ENCODE measurements at places on chromosomes 4 and X. TPM values are rescaled to one million over a fixed set of nuclear protein-coding genes. Genes with fewer than 3 reads are reported as not detected.

GRCh38 chrX:12308420-12308819 lies 170.1 kb downstream of the FRMPD4 start:
- DNase-seq: peak; percentile 28

DNA sequence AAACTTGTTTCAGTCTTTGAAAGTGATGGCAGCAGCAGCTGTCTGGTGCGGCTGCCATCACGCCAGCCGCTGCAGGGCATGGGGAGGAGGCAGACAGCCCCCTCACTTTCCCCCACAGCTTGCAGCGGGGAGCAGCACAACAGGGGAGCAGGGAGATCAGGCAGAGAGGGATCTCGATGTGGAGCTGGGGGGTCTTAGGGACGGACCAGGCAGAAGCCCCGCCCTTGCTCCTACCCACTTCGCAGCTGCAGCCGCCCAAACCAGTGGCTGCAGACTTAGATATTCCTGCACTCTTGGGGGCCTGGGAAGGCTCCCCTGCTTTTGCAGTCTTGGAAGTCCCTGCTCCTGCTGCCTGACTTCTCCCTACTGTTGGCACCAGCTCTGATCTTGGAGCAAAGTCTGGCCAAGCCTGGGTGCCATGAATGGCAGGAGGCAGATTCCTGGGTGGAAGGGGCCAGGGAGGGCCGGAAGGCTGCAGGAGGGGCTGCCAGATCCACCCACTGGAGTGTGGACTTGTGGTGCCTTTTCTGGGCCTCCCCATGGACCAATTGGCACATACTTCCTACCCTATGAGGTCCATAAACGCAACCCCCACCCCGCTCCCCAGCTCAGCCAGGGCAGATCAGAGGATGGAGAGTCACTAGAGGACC lies 14.0 kb upstream of the MFAP3L start:
- DNase-seq: no peak

GRCh38 chr4:189113389-189113888 lies 827.2 kb upstream of the FRG1 start:
- no peak for DNase-seq

DNA sequence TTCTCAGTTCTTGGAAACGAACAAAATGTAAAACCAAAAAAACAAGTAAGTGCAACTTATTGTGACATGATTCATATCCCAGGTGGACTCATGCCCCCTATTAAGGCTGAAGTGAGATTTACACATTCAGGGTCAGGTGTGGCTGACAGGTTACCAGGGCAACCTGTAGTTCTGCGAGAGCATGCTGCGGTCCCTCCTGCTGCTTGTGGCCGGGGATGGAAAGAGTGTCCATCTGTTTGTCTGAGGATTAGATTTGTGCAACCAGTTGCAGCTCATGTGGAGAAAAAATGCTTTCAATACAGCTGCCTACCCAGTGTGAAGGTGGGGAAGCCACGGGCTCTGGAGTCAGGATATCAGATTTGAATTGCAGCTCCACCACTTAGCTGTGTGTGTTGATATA lies 78.8 kb downstream of the FAM184B start:
- peak; percentile 82 for DNase-seq

DNA sequence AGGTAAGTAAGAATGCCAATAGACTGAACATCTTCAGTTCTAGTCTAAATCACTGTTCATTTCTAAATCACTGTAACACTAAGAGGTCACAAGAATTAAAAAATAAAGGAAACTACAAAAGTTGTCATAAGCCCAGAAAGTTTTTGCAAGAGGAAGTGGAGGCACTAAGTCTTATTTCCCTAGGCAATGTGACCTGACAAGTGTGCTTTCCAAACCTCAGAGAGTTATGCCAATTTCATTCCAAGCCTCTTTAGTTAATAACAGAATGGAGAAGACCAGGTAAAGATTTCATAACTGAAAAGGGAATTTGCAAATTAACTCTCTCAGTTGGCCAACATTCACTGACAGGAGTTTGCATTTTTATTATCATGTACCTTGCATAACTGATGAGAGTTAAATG lies 40.5 kb downstream of the BBS12 start:
- DNase-seq: no peak

- no peak for DNase-seq
Observed at GRCh38 chrX:14064626-14065432, 35.1 kb upstream of the GEMIN8 start.

DNA sequence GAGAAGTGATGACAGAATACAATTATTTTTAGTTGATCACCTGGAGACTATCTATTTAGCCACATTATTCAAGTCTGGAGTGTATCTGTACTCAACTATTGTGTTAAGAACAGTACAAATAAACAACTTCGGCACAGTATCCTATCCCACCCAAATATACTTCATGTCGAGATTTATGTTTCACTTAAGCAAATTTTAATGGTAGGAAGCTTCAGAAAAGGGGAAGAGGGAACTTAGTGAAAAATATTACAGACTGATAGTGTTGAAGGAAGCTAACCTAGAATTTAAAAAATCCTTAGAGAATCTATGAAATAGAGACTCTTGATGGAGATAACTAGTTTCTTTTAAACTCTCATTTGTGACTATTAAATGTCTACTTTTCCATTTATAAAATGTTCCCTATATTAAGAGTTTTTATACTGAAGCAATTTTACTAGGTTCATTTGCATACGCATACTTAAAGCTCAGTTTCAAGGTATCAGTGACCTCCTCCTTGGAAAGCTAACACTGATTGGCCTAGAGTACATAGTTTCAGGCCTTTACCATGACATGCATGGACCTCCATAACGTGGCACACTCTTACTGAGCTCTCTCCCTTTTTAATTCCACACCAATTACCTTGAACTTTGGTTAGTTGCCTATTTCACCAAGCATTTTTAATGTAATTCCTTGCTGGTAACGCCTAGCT lies 197.7 kb downstream of the CAMK2D start:
- no peak for DNase-seq

DNA sequence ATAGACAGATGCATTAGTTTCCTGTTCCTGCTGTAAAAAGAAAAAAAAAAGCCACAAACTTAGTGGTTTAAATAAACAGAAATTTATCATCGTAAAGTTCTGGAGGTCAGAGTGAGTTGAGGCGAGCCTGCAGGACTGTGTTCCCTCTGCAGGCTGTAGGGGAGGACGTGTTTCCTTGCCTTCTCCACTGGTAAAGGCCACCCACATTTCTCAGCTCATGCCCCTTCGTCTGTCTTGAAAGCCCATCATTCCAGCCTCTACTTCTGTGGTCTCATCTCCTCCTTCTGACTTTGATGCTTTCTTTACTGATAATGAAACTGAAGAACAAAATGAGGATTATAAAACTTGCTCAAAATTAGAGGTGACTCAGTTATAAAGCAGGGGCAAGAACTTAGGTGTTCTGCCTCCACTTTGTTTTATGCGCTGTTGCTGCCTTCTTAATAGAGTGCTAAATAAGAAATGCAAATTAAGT lies 143.0 kb downstream of the STIM2 start:
- DNase-seq: no peak

- DNase-seq: peak; percentile 37
Observed at GRCh38 chrX:106726485-106727437, at the start of gene RNF128. RNF128 (plus strand) TSS chrX:106726701; CDS start chrX:106726914, 213 bp downstream.

DNA sequence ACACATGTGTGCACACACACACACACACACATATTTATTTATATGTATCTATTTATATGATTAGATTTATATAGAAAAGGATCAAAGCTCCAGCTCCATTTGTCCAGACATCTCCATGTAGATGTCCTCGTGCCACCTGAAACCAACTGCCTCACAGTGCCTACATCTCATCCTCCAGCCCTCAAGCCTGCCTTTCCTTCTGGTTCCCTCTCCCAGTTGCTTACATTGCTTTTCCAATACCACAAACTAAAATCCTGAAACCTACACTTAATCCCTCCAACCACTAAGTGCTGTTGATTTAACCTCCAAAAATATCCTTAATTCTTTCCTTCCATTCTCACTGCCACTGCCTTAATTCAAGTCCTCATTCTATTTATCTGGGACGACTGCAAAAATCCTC lies 51.4 kb downstream of the STBD1 start:
- DNase-seq: no peak

- no peak for DNase-seq
Observed at GRCh38 chrX:124392794-124393193, 46.4 kb downstream of the SH2D1A start.

DNA sequence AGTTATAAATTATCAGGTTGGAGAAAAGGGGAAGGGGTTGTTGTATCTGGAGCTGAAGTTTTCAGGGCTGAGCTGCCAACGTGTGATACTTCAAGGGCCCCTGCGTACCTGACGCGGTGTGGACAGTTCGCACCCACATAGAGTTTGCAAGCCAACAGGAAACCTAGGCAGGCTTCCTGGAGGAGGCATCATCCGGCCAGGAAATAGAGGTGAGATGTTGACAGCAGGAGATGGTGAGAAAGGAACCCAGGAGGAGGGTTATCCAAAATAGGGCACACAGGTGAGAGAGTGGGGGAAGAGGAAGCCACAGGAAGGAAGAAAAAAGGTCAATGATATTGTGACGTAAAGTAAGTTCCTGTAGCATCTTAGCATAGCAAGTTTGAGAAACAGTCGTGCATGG lies 127.2 kb downstream of the DHRSX start:
- DNase-seq: no peak

DNA sequence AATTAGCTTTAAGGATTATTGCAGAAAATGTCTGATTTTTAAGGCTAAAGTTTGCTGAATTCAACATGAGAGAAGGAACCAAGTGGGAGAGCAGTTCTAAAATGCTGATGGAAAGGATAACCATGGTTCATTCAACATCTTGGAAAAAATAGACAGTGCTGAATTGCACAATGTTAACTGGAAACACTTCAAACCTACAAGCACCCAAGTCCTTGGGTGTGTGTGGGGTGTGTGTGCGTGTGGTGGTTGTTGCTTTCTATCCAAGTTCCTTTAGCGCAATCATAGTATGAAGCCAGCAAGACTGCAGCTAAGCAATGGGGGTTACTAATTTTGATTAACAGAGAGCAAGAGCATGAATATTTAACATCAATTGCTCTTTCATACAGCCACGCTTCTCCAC lies 29.3 kb upstream of the SCOC start:
- DNase-seq: no peak

- DNase-seq: peak; percentile 3
Observed at GRCh38 chrX:46327566-46328115, 217.6 kb downstream of the ZNF674 start.

GRCh38 chrX:20019672-20020365 lies 29.0 kb upstream of the BCLAF3 start:
- no peak for DNase-seq

DNA sequence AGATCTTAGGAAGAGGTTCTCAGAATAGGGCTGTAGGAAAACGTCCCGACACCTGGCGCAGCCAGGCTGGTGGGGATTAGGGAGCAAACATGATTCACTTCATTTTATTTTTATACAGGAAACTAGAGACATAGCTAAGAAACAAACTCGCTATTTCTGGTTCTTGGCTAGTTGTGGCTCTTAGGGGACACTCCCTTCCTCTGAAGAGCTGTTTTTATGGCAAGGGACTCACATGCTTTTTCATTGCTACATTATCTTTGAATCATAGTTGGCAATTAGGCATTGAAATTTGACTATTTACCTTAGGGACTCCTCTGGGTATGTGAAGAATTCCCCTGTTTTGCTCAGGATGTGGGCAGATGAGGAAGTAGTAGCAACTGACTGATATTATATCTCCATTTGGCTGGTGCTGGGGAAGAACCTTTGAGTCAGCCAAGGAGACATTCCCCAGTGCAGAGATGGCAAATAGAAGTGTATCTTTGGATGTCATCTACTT lies 174.5 kb downstream of the SMIM20 start:
- no peak for DNase-seq

GRCh38 chrX:13693341-13693961 lies 4.5 kb downstream of the RAB9A start:
- DNase-seq: peak; percentile 16

GRCh38 chrX:154436983-154437752 lies at the start of gene GDI1:
GDI1 (plus strand) TSS chrX:154437154; CDS start chrX:154437255, 101 bp downstream.
- no peak for DNase-seq

DNA sequence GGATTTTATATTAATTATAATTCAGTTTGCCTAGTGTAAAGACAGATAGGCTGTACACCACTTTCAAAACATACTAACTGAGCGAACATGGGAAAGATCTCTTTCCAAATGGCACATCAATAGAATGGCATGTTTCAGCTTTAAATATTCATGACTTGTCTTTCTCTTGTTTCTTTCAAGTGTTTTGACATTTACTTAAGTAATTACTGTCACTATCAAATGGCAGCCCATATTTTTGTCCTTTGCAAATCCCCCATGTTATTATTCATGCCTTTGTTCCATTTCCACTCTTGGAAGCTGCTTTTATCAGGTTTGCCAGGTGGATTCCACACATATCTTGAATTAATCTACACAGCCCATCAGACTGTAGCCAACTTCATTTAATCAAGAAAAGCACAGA lies 89.2 kb upstream of the GLRA2 start:
- no peak for DNase-seq

DNA sequence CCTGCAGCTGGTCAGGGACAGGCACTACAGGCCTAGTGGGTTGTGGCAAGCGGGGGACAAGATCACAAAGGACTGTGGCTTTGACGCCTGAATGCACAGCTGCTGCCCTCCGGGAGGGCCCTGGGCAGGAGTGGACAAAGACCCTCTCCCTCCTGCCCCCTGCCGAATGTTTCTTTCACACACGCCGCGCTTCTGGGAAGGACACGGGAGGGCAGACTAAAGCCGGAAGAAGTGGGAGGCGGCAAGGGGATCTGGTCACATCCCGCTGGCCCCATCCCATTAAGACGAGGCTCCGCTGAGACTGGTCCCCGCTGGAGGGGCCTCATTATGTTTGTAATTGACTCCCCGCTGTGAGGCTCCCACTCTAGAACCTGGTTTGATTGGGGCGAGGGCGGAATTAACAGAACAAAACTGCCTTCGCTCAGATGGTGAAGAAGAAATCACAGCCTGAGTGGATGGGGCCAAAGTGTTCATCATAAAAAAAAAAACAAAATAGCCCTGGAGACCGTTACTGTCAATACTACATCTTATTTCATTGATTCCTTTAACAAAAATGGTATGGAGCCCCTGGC lies 37.8 kb upstream of the PSAPL1 start:
- DNase-seq: no peak

GRCh38 chrX:101117701-101118100 lies 19.7 kb downstream of the CENPI start:
- no peak for DNase-seq

GRCh38 chr4:62324215-62324614 lies 1124.1 kb downstream of the ADGRL3 start:
- DNase-seq: peak; percentile 76

- no peak for DNase-seq
Observed at GRCh38 chr4:34181311-34181841, 2062.9 kb downstream of the ARAP2 start.

DNA sequence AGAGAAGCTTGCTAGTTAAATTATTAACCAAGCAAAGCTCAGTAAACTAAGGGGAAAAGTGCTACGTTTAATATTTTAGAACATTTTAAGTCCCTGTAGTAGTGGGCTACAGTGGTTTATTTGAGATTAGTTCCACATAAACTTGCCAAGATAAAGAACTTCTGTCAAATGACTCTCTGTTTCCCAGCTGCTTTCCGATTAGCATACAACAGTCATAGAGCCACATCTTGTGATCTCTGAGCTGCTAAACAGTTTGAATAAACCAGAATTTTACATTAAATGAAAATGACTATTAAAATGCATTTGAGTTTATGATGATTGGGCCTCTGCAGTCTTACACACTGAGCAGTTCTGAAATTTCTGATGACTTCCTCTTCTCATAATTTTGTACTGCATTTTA lies 568.5 kb downstream of the IQCM start:
- DNase-seq: no peak

The DGKK gene
- not detected for total RNA-seq

The NSDHL gene
- total RNA-seq: 31.2 TPM

The FRAS1 gene
- not detected for total RNA-seq

The FRG2 gene
- not detected for total RNA-seq

The ADH6 gene
- total RNA-seq: not detected

The OPHN1 gene
- total RNA-seq: 1.7 TPM

Measured in G401 (cell line).